Activated T-cell treated with anti-CD3 and anti-CD28 coated beads, Interleukin-2, amount 50 U/mL, for 72 hours (primary cell): ENCODE measurements at places on chromosomes 7 and 10. TPM values are rescaled to one million over a fixed set of nuclear protein-coding genes. Genes with fewer than 3 reads are reported as not detected.

Gene HOXA4
- not detected for total RNA-seq

Gene SCART1
- total RNA-seq, result 3.3 TPM

Gene CFAP43
- 0.21 TPM for total RNA-seq

Gene ANKRD22
- 0.24 TPM for total RNA-seq

Gene IKZF1
- 504 TPM for total RNA-seq

Gene NEUROD6
- total RNA-seq, result not detected

Gene FGFBP3
- 1.4 TPM for total RNA-seq

Gene C10orf143
- total RNA-seq, result 12.0 TPM

DNA sequence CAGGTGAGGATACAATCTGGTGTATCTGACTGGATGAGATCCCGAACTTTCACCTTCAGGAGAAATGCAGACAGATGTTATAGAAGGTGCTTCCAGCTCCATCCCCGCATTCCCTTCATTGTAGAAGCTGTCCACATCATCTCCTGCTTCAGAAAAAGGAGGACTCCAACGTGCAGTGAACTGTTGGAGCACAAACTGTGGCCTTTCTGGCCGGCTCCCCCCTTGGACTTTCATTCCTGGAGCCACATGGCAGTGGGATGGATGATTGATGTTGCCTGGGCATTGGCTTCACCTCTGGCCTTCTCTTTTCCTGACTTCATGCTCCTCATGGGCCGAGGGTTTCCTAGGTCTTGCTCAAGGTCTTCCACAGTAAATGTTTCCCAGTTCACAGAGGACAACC, 29.6 kb upstream of the ZNF273 start:
- peaks cover 11% of the 10 kb centered on the region for H3K4me1 ChIP-seq
- H3K27me3 ChIP-seq, result peaks cover 12% of the 10 kb centered on the region
- no peak overlapping the region for H3K4me3 ChIP-seq
- no peak overlapping the region for H3K27ac ChIP-seq
- no peak for DNase-seq
- H3K36me3 ChIP-seq, result peaks cover 11% of the 10 kb centered on the region

DNA sequence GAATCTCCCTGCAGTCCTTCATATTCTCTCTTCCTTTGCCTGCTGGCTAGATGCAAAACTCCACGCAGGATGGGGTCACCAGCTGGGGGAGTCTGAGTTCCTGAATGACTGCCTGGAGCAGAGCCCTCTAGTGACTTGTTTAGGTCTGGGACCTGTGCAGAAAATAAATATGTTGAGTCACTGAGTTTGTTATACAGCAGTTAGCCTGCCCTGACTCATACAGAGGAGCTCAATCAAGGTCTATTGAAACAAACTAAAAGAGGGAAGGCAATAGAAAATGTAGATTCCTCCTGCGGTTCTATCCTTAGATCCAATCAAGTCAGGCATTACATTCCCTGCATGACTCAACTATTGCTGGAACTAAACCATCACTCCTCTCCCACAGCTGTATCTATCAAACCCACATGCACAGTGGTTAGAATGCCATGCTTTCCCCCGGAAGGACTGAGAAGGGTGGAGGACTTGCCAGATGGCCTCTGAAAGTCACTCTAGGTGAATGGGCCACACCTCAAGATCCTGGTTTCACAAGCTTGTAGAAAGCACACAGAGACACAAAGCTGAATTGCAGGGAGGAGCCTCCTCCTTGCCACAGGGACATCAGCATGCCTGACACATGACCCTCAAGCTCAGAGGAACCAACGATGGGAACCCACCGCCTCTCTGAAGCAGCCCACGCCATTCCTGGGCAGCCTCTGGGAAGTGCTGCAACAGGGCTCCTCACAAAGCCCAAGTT, 73.9 kb downstream of the SH3PXD2A start:
- H3K4me1 ChIP-seq, result no peaks in the 10 kb centered on the region
- peaks cover 15% of the 10 kb centered on the region for H3K27me3 ChIP-seq
- no peak overlapping the region for H3K27ac ChIP-seq
- H3K4me3 ChIP-seq, result no peak overlapping the region
- no peak for DNase-seq
- H3K36me3 ChIP-seq, result no peaks in the 10 kb centered on the region

DNA sequence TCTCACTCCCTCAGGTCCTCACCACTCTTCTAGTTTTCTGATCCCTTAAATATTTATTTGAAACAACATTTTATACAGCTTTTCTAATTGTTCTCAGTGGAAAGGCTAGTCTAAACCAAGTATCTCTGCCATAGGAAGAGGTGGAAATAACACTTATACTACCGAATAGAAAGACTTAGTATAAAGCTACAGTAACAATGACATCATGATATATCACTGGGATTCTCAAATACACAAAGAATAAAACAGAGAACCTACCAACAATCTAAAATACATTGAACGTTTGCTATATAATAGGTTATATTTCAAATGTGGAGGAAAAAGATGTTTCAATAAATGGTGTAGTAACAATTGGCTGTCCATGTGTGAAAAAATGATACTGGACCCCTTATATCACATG, 142.9 kb downstream of the KMT2C start:
- no peak overlapping the region for H3K4me3 ChIP-seq
- peaks cover 12% of the 10 kb centered on the region for H3K36me3 ChIP-seq
- no peak for DNase-seq
- no peaks in the 10 kb centered on the region for H3K27me3 ChIP-seq

GRCh38 chr10:98364432-98365102, 50.4 kb downstream of the PYROXD2 start:
- no peak overlapping the region for H3K27ac ChIP-seq
- H3K4me1 ChIP-seq, result peaks cover 9% of the 10 kb centered on the region
- H3K27me3 ChIP-seq, result peaks cover 6% of the 10 kb centered on the region
- no peaks in the 10 kb centered on the region for H3K36me3 ChIP-seq
- H3K4me3 ChIP-seq, result no peak overlapping the region
- no peak for DNase-seq
